ENCODE measurements at places on chromosomes 7 and 10.

DNA sequence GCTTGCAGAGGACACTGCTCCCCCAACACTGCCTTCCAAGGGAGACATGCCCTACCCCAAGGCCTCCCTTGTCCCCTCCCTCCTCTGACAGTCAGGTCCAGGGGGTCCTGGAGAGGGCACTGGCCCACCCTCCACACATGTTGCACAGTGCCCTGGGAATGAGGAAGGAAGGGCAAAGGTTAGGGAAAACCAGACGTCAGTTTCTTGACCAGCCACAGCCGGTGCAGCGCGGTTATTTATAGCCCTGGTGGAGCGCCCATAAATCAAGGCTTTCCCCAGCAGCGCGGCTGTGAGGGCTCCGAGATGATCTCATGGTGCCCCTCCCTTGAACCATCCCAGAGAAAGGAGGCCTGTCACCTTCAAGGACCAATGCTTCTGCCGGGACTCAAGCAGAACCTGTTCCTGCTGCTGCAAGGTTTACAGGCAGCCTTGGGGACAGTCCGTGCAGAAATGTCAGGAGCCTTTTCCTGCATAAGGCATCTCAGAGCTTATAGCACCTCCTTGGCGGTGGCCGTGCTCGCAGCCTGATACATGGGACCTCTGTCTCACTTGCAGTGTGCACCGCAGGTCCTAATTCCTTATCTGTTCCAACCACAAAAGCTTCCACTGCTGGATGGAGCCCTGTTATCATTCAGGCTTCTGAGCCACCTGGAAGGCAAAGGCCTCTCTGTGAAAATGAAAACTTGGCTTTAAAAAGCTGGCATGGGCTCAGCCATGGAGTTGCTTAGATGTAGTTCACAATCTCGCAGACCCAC lies 127.3 kb downstream of the LHPP start:
- DNase-seq = no peak

- no peak for DNase-seq
Measured at GRCh38 chr10:17427201-17427600, 27.2 kb downstream of the ST8SIA6 start.

GRCh38 chr10:86698207-86698940 lies 30.1 kb downstream of the LDB3 start:
- DNase-seq = no peak

DNA sequence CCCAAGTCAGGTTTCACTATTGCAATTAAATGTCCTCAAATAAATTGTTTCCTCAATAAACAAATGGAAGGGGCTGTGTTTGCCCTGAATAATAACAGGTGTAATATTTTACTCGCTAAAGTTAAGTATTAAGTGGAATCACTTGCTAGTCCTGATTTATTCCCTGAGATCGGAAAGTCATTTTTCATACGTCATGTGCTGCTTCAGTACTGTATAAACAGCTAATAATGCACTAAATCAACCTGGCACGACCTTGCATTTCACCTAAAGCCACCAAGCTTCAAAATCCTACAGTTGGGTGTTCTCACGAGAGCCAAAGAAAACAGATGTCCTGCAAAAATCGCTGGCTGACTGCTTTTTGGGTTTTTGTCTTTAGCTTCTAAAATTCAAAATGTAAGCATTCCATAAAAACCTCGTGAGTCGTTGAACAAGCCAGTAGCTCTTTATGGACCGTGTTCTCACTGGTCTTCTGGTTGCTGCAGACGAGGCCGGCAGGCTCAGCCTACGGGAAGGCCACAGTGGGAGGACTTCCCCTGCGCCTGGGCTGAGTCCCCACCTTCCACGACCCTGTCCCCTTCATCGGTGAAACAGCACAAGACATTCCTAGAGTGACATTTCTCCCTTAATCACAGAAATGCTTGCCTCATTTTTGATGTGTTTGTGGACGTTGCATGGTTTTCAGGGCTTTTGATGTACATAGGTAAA lies 17.9 kb upstream of the MNX1 start:
- no peak for DNase-seq

DNA sequence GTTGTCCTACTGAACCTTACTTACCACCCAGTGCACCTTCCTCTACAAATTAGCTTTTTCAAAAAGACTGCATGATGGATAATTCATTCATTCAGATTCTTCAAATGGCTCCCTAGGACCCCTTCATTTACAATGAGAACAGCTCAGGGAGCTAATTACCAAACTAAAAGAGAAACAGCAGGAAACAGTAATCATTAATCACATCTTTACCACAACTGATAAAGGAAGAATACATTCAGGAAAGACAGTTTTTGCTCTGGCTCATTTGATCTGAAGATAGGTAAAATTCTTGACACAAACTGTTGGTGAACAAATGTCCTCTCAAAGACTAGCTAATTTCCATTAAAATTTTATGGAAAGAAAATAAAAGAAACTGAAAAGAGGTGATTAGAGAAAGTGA lies 1652.7 kb upstream of the LRRTM3 start:
- no peak for DNase-seq

- no peak for DNase-seq
Measured at GRCh38 chr10:7082967-7083366, 327.9 kb downstream of the SFMBT2 start.

DNA sequence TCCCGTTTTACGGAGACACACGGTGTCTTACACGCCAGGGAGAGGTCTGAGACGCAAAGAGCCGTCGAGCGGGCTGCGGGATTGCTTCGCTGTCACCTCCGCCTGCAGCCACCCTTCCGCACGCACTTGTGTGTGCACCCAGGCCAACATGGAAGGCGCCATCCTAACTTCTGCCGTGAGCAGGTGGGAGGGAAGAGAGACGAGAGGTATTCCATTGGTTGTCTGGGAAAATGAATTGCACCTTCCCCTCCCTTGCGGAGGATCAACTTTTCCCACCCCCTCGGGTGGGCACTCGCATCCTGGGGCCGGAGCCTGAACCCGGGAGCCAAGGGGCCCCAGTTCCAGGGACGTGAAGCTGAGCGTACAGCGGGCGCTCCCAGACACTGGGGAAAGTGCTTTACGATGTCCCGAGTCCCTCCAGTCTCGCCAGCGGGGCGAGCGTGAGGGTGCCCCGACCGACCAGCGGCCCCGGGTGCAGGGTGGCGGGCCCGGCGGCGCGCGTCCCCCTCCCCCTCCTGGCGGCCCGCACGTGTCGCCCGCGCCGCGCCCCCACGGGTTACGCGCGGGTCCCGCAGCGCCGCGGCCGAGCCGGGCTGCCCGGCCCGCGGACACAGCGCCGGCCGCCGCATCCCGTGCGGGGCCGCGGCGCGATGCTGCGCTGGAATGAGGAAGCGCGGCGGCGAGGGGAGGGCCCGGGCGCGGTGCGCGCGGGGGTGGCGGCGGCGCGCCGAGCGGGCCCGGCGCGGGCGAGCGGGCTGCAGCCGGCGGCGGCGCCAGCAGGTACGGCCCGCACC lies 984 bp upstream of the IKZF1 start:
- peak; percentile 20 for DNase-seq

GRCh38 chr7:129498021-129498420 lies 4.3 kb upstream of the SMKR1 start:
- DNase-seq = no peak

- no peak for DNase-seq
Measured at GRCh38 chr10:80528185-80528700, 9.5 kb upstream of the SH2D4B start.

DNA sequence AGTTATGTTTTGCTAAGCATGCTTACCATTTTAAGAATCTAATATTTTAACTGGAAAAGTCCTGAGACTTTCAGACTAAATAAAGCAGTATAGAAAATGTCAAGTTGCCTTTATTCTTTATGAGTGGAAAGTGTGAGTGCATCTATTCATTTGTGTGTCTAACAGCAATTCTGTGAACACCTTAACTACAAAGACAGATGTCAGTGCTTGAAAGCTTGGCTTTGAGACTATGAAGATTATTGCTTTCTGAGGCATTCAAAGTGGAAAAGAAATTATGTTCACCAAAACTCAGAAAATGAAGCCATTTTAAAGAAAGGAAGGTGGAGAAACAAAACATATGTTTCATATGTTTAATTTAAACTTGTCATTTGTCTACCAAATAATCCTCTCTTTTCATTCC lies 294.5 kb upstream of the SEMA3C start:
- DNase-seq = no peak

GRCh38 chr7:140541513-140542227 lies 62.4 kb upstream of the MKRN1 start:
- DNase-seq = peak; percentile 72

- no peak for DNase-seq
Measured at GRCh38 chr7:150367677-150368095, 936 bp upstream of the REPIN1 start.

- no peak for DNase-seq
Measured at GRCh38 chr10:92125144-92125543, 165.7 kb downstream of the CPEB3 start.

DNA sequence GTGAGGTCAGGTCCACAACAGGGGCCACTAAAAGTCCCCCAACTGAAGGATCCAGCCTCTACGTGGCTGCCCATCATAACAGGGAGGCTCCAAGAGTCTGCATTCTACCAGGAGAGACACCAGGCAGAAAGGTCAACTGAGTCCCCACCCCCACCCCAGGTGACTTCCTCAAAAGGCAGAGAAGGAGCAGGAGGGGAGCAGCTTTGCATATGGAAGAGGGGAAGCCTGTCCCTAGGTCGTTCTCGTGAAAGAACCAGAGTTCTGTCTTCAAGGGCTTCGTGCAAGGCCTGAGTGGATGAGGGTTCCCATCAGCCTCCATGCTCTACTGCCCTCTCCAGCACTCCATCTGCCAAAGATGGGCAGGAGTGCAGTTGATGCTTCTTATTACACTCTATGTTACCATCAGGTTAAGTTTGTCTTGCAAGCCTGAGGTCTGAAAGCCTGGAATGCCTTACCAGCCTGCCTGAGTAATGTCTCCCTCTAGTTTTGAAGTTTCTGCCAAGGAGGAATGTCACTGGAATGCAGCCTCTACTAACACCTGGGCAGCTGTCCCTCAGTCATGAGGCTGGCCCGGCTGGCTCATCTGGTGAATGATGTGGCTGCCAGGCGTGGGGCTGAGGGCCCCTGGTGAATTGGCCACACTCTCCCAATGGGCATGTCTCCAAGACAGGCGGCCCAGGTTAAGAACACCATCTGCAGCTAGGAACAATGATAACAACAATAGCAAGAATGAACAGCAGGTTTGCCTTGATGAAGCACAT lies 54.3 kb upstream of the SMNDC1 start:
- peak; percentile 29 for DNase-seq

GRCh38 chr10:90530521-90530920 lies 327.3 kb downstream of the HTR7 start:
- no peak for DNase-seq

- DNase-seq = no peak
Measured at GRCh38 chr10:114068054-114068707, 24.5 kb downstream of the ADRB1 start.

- DNase-seq = peak; percentile 32
Measured at GRCh38 chr7:28410628-28411531, 1.4 kb upstream of the CREB5 start.

DNA sequence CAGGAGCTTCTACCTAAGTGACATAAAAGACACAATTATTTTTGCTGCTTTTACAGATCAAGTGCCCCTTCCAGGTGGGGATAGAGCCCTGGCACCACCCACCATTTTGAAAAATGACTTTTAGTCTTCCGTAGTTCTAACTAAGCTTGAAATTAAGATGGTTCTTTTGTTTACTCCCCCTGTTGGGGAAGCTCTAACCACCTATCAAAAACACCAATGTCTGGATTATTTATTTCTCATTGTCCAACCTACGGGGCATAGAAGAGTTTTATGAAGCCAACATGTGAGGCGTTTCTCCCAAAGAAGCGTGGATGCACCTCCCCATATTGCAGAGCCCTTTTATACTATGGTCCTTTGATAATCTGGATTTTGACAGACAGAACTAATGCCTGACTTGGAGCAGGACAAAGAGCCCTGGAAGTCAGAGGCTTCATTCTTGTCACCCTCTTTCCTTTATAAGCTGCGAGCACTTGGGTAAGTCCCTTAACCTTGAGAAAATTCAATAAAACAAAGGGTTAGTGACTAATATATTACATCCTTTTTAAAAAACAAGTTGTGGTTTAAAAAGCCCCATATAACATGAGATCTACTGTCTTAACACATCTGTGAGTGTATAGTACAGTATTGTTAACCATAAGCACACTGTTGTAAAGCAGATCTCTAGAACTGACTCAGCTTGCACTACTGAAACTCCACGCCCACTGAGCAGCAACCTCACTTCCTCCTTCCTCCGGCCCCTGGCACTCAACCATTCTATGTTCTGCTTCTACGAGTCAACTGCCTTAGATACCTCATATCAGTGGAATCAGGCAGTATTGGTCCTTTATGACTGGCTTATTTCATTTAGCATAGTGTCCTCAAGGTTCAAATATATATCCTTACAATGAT lies 67.5 kb downstream of the ATXN7L1 start:
- DNase-seq = no peak

- no peak for DNase-seq
Measured at GRCh38 chr10:11832042-11832441, 8.9 kb downstream of the PROSER2 start.

- DNase-seq = peak; percentile 2
Measured at GRCh38 chr7:157520249-157520648, 183.4 kb downstream of the DNAJB6 start.

Measured in WTC11 (cell line).